ENCODE measurements at places on chromosomes 1 and 21. TPM values are rescaled to one million over a fixed set of nuclear protein-coding genes. Genes with fewer than 3 reads are reported as not detected.

LCE2A gene
- not detected for polyA plus RNA-seq

SMCP gene
- not detected for polyA plus RNA-seq

UTS2 gene
- polyA plus RNA-seq, result not detected

DNAI4 gene
- polyA plus RNA-seq, result 0.08 TPM

INKA2 gene
- 2.6 TPM for polyA plus RNA-seq

OR14K1 gene
- not detected for polyA plus RNA-seq

YBEY gene
- 8.9 TPM for polyA plus RNA-seq

CELA2A gene
- not detected for polyA plus RNA-seq

TLCD4 gene
- 4.7 TPM for polyA plus RNA-seq

GNAI3 gene
- polyA plus RNA-seq, result 3.2 TPM

PSMD4 gene
- 174 TPM for polyA plus RNA-seq

IFI44L gene
- 0.04 TPM for polyA plus RNA-seq

SLC27A3 gene
- 10.3 TPM for polyA plus RNA-seq

C4BPA gene
- 60.1 TPM for polyA plus RNA-seq

HP1BP3 gene
- polyA plus RNA-seq, result 88.7 TPM

GBP7 gene
- polyA plus RNA-seq, result not detected

RER1 gene
- polyA plus RNA-seq, result 135 TPM

LIPI gene
- polyA plus RNA-seq, result not detected

IQCC gene
- 1.7 TPM for polyA plus RNA-seq

C1orf56 gene
- polyA plus RNA-seq, result 3.2 TPM

AQP10 gene
- polyA plus RNA-seq, result 0.30 TPM

B3GALT2 gene
- not detected for polyA plus RNA-seq

ELF3 gene
- polyA plus RNA-seq, result 85.6 TPM

TNFRSF8 gene
- polyA plus RNA-seq, result not detected

TFB2M gene
- 15.7 TPM for polyA plus RNA-seq

SPATA1 gene
- polyA plus RNA-seq, result 0.93 TPM

NBPF4 gene
- polyA plus RNA-seq, result not detected

KCNA2 gene
- polyA plus RNA-seq, result not detected

OLFML3 gene
- polyA plus RNA-seq, result 2.0 TPM

TENT5C gene
- polyA plus RNA-seq, result 0.30 TPM

MAP10 gene
- polyA plus RNA-seq, result not detected

NBPF20 gene
- 3.0 TPM for polyA plus RNA-seq

LAD1 gene
- polyA plus RNA-seq, result 16.3 TPM

PLA2G2F gene
- polyA plus RNA-seq, result not detected

OR10J1 gene
- not detected for polyA plus RNA-seq

LIN28A gene
- 0.01 TPM for polyA plus RNA-seq

ERG gene
- polyA plus RNA-seq, result not detected

BCL2L15 gene
- polyA plus RNA-seq, result 0.03 TPM

PRAMEF9 gene
- polyA plus RNA-seq, result not detected

FNDC5 gene
- 1.4 TPM for polyA plus RNA-seq

NTRK1 gene
- polyA plus RNA-seq, result not detected

All from HepG2 (cell line).